ENCODE measurements at places on chromosomes 1 and 21.

GRCh38 chr1:211632117-211632807 lies 43.2 kb downstream of the NEK2 start:
- no peak for DNase-seq

- DNase-seq: no peak
Observed at GRCh38 chr1:86906419-86906818, 7.5 kb downstream of the SELENOF start.

- no peak for DNase-seq
Observed at GRCh38 chr1:87451229-87451920, 122.7 kb downstream of the LMO4 start.

- DNase-seq: peak; percentile 24
Observed at GRCh38 chr21:43921571-43921978, 56.6 kb downstream of the AGPAT3 start.

DNA sequence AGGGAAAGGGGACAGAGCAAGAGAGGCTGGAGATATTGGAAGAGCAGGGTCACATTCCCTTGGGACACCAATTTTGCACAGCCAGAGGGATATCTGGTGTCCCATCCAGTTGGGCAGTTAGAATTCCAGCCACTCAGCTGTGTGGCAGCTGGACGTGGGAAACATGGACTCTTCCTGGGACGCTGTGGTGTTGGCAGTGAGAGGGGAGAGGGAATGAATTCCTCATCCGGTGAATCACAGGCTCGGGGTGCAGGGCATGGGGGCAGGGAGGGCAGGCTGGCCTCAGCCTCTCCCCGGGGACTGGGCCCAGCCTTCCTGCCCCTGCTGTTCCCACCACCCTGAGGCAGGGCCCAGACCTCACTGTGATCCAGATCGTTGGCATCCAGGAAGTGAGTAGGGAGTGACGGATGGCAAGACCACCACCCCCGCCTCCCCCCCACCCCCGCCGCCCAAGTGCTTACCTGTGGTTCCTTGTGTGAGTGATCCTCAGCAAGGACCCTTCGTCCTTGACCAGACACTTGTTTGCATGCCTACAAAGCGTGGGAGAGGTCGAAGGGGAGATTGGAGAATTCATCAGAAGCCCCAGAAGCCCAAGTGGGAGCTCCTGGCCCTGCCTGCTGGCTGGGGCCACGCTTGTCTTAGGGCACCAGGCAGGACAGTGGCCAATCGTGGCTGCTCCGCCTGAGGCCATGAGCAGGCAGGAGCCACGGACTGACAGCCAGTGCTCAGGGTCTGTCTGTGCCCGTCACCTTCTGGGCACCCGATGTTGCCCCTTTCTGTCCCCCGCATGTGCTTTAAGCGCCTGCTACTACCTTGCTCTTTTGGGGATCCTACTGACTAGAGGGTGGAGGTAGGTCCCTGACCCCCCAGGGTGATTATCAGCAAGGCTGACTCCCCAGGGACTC lies 8.7 kb downstream of the WNT3A start:
- DNase-seq: no peak

DNA sequence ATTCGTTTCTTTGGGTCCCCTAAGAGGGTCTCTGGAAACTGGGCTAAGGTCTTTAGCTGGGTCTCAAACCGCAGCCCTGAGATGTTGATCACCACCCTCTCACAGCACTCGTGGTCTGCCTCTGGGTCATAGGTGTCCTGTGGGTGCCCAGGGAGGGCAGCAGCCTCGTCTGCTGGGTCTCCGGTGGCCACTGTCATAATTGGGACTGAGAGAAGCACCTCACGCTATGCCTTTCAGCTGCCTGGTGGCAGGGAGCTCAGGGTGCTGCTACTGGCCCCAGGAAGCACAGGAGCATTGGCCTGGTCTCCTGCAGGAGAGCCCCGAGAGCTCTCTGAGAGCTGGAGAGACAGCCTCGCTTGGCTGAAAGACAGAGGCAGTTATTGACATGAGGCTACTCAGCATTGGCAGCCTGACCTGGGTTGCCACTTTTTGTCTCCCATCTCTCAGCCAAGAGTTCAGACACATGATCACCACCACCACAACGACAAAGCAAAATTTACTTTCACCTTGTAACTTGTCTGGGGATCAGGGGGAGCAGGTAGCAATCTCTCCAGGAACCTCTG lies 1.5 kb downstream of the KCNA2 start:
- DNase-seq: no peak

DNA sequence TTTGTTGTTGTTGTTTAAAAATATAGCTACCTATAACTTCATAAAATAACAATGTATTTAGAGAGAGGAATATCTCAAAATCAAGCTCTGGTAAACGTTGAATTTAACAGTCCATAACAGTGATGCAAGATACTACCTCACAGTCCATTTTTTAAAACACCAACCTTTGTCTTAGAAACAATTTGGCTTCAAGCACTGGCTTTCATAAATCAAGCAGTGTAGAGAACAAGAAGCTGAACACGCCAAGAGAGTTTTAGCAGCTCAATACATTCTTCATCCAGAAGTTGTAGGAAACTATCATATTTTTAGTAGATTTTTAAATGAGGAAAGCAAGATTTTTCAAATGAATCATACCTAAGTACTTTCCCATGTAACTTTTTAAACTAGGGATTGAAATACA lies 334.3 kb upstream of the ADAMTS5 start:
- no peak for DNase-seq

DNA sequence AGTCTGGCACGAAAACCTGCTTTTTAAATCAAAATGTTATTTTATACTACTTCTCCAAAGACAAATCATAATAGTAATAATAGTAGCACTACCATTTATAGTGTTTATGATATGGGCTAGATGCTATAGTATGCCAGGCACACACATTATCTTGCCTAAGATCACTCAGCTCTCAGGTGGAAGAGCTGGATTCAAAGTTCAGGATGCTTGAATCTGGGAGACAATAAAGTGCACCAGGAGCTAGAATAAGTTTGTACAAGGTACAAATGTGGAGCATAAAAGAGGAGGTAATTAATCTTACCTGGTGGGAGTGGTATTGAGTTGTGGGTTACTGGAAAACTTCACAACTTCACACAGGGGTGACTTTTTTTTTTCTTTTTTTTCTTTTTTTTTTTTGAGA lies 10.0 kb upstream of the ELOVL1 start:
- no peak for DNase-seq

DNA sequence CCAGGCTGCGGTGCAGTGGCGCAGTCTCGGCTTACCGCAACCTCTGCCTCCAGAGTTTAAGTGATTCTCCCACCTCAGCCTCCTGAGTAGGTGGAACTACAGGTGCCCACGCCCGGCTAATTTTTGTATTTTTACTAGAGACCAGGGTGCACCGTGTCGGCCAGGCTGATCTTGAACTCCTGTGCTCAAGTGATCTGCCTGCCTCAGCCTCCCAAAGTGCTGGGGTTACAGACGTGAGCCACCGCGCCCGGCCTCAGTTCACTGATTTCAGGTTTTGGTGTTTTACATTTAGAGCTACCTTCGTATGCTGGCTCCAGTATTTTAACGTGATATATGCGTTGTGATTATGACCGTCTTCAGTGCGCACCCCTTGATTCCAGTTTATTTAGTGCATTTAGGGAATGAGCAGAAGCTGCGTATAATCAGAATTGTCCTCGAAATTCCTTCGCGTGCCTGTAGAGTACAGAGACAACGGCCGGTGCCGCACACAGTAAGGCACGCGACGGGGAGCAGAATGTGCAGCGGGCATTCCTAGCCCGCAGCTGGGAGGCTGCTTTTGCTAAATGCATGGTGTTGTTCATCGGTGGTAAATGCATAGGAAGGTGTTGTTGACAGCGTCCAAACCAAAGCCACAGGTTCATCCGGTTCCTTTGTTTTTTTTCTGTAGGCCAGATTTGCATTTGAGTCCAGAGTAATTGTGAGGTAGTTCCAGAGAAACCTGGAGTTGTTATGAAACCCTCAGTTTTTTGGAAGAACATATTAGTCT lies 48.9 kb upstream of the DIP2A start:
- no peak for DNase-seq

- no peak for DNase-seq
Observed at GRCh38 chr1:180964595-180964994, 51.9 kb downstream of the KIAA1614 start.

- DNase-seq: no peak
Observed at GRCh38 chr1:212975111-212975918, 25.0 kb downstream of the VASH2 start.

- DNase-seq: no peak
Observed at GRCh38 chr21:41956926-41957729, 3.3 kb upstream of the C2CD2 start.

GRCh38 chr1:35773711-35774110 lies 3.9 kb upstream of the CLSPN start:
- DNase-seq: no peak

GRCh38 chr21:17454315-17455027 lies 58.4 kb upstream of the CXADR start:
- DNase-seq: no peak

DNA sequence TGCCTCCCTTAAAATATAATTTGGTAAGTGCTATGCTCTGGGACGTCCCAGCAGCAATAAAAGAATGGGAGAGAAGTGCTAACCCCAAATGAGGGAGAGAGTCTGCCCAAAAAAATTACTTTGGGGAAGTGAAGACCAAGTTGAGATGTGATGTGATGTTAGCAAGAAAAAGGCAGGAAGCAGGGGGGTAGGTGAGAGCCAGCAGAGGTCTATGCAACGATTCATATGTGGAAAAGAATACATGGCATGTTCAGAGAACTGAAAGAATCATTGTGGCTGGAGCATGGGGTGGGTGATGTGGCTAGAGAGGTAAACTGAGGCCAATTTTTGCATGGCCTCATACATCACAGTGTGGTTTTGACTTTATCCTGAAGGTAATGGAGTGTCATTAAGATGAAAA lies 5.6 kb upstream of the CTPS1 start:
- no peak for DNase-seq

- DNase-seq: no peak
Observed at GRCh38 chr1:197156692-197157091, 10.2 kb upstream of the ASPM start.

- DNase-seq: no peak
Observed at GRCh38 chr21:44368711-44369446, 15.5 kb downstream of the TRPM2 start.

GRCh38 chr21:16942703-16943102 lies 570.1 kb upstream of the CXADR start:
- DNase-seq: no peak

- no peak for DNase-seq
Observed at GRCh38 chr1:231233735-231234417, 7.1 kb upstream of the GNPAT start.

- peak; percentile 73 for DNase-seq
Observed at GRCh38 chr1:116769561-116769977, 15.3 kb downstream of the CD2 start.

- no peak for DNase-seq
Observed at GRCh38 chr1:170731566-170732251, 67.8 kb downstream of the PRRX1 start.

DNA sequence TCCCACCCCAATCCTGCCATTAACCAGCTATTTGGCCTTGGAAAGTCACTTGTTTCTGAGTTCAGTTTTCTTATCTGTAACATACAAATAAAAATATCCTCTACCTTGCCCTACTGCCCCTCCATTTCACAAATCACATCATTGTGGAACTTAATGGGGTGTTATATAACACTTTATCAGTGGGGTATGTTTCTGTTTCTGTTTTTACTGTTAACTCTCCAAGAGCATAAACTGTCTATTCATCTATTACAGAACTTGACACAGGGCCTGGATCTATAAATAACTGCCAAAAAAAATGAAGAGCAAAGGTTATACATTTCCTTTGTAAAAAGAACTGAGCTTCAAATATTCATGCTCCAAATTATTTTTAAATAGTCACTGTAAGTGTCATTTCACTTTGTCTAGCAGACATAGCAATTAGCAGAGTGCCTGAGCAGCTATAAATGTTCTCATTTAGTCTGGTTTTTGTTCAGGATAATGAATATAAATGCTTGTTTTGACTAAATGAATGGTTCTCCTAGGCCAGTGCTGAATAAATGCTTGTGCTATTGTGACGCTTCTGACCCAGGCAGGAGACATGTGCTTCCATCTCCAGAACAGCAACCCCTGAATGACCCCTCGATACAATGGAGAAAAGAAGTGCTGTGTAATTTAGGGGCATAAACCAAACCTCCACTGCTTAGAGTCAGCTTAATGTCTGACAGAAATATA lies 7.4 kb downstream of the PIGM start:
- DNase-seq: no peak

GRCh38 chr1:97791251-97791650 lies 129.6 kb downstream of the DPYD start:
- DNase-seq: no peak

- DNase-seq: no peak
Observed at GRCh38 chr1:184023171-184023570, 14.4 kb downstream of the COLGALT2 start.

DNA sequence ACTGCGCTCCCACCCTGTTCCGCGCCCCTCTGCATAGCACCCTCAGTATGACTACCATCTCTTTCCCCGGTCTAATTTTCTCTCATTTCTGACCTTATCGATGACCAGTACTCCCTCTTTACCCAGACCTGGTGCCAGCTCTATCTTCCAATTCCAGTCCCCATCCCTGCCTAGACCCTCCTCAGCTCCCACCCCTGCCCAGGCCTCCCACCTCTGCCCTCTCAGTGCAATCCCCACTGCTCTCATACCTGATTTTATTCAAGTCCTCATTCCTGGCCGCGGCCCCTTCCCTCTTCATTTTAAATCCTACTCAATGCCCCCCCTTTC lies 1.3 kb downstream of the USP24 start:
- no peak for DNase-seq

DNA sequence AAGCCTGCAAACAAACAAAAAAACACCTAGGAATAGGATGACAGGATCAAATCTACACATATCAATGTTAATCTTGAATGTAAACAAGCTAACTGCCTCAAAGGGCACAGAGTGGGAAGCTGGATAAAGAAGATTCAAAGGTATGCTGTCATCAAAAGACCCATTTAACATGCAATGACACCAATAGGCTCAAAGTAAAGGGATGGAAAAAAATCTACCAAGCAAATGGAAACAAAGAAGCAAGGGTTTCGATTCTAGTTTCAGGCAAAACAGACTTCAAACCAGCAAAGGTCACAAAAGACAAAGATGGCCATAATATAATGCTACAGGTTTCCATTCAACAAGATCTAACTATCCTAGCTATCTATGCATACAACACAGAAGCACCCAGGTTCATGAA lies 16.2 kb upstream of the OR2T10 start:
- DNase-seq: no peak

- no peak for DNase-seq
Observed at GRCh38 chr1:230028602-230029223, 38.3 kb upstream of the GALNT2 start.

GRCh38 chr1:174818014-174818616 lies 181.6 kb upstream of the CACYBP start:
- no peak for DNase-seq
